ENCODE measurements at places on chromosomes 6 and 20.

DNA sequence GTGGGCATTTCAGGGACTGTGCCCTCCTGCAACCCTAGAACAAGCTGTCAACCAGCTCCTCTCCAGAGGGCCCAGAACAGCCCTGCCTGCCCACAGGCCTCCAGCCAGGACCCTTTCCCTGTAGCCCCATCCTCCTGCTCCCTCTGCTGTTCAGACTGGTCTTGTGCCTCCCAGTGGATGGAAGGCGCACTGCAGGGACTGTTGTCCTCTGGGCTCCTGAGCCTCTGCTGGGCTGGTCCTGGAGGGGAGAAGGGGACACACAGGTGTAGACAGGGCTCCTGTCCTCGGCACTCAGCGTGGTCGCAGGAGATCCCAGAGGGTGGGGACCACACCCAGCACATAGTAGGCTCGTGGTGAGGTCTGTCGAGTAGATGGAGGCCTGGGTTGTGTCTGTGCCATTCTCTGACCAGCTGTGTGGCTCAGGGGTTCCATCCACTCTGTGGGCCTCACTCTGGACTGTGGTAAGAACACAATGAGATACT is 11.5 kb downstream of the ITPR3 start:
- DNase-seq, result peak; percentile 59

GRCh38 chr20:10179574-10180298 is 38.9 kb upstream of the SNAP25 start:
- no peak for DNase-seq

- peak; percentile 12 for DNase-seq
Measured at GRCh38 chr6:108622641-108623298, 62.1 kb downstream of the FOXO3 start.

DNA sequence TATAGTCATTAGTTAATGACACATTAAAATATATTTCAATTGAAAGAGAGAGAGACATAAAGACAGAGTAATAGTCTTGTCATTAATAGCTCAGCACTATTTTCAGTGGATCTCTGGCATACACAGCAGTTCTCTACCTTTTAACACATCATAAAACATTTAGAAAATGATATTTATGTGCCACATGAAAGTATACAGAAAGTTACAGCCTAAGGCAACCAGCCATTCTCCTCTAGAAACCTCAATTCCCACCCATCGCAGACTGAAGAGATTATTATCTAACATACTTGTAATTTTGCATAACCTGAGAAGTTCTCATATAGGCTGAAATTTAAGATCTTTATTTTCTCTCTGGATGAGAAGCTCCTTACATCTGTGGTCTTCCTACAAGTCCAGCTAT is 58.7 kb upstream of the FAM83B start:
- no peak for DNase-seq

DNA sequence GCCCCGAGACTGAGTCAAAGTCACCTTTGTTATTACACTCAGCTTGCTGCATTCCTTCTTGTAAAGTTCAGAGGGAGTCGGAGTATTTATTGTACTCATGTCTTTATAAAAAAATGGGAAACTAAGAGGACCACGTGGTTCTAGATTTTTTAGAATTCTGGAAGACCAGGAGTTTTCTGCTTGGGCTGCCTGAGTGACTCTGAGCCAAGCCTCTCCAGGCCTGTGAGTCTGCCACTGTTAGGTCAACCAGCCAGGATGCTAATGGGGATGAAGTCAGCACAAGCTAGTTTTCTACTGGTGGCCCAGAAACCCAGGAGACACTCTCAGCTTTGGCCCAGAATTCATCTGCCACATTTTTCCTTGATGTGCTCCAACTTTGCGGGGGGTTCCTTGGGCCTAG is 453.5 kb upstream of the SULF2 start:
- DNase-seq, result no peak

DNA sequence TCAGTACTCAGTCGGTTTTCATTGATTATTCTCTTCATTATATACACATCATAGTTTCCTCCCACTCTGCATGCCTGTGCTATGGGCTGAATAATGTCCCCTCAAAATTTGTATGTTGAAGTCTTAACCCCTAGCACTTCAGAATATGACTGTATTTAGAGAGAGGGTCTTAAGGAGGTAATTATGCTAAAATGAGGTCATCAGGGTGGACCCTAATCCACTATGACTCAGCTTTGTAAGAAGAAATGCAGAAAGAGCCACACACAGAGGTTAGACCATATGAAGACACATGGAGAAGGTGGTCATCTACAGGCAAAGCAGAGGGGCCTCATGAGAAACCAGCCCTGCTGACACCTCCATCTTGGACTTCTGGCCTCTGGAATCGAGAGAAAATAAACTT is 15.8 kb downstream of the ABHD12 start:
- DNase-seq, result no peak

DNA sequence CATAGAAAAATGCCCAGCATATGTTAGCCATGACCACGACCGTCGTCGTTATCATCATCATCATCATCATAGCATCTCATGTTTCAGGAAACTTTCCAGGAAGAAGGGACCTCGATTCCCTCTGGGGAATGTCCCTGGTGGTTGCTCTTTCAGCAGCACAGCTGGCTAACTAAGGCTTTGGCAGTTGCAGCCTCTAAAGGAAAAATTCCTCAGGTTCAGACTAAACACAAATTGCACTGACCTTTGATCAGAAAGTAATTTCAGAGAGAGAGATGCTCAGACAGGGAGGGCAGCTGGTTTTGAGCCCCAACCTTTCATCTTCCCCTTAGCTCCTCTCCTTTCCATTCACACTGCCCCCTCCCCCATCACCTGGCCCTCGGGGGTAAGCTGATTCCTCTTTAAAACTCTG is 5.6 kb upstream of the CFB start:
- DNase-seq, result no peak

GRCh38 chr20:38023181-38024001 is 9.9 kb downstream of the TTI1 start:
- no peak for DNase-seq

DNA sequence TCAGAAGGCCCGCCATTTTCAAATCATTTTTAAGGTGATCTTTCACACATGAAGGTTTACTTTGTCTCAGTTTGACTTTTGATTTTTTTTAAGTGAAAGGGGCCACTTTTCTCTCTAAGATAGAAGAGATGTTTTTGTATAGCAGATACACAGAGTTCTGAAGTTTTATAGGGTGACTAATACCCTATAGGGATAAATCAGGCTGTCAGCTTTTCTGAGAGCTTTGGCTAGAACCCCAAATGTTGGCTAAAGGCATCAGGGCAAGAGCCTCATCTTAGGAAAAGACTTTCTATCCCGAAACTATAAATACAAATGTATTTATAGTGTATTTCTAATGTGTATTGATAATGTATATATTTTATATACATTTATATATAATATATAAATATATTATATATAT is 181.4 kb downstream of the TBX18 start:
- no peak for DNase-seq

GRCh38 chr6:15528870-15529269 is 134.0 kb downstream of the DTNBP1 start:
- no peak for DNase-seq

DNA sequence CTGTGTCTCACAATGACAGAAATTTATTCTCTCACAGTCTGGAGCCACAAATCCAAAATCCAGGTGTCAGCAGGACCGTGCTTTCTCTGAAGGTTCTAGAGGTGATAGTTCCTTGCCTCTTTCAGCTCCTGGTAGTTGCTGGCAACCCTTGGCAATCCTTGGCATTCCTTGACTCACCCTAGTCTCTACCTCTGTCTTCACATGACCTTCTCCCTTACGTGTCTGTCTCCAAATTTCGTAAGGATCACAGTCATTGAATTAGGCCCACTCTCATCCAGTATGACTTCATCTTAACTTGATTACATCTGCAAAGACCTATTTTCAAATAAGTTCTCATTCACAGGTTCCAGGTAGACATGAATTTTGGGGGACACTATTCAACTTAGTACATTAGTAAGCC is 143.1 kb downstream of the CEP57L1 start:
- DNase-seq, result no peak

GRCh38 chr6:115610696-115611095 is 450.0 kb downstream of the FRK start:
- no peak for DNase-seq

GRCh38 chr20:35192118-35192872 is 20.4 kb downstream of the PROCR start:
- no peak for DNase-seq

DNA sequence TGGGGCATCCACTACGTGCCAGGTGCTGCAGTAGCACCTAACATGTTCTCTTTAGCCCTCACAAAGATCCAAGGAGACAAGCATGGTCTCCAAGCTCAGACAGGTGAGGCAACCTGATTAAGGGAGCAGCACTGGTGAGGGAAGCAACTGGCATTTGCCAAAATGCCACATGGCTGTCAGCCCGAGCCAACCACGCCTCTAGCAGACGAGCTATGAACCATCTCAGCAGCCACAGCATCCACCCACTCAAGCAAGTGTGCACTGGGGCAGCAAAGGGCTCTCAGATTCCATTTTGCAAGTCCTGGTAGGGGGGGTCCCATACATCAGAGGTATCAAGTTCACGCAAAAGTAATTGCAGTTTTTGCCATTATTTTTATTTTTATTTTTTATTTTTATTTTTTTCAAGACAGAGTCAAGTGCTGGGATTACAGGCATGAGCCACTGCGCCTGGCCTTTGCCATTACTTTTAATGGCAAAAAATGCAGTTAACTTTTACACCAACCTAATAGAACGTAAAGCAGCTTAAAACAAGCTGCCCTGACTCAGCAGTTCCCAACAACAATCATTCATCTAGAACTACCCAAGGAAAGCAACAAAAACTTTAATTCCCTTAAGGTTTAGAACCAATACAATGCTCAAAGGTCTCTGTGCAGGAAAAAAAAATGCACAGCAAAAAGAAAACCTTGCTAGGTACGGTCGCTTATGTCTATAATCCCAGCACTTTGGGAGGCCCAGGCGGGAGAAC is 36.3 kb upstream of the SPDEF start:
- DNase-seq, result no peak

- no peak for DNase-seq
Measured at GRCh38 chr6:45626087-45626891, 248.6 kb upstream of the SUPT3H start.

DNA sequence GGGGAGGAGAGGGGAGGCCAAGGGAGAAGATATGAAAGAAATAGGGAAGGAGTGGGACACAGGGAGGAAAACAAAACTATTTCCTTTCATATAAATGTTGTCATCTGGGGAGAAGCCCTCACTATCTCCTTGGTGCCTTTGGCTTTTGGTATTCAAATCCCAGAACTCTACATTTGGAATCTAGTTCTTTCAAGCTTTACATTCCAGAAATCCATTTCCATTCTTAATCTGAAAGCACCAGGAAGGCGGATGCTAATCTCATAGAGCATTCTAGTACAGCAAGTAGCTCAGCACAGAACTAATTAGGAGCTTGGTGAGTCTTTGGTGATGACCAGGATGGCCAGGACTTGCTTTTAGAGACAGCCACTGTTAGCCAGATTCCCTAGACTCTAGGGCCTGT is 177.9 kb downstream of the KIF16B start:
- no peak for DNase-seq

DNA sequence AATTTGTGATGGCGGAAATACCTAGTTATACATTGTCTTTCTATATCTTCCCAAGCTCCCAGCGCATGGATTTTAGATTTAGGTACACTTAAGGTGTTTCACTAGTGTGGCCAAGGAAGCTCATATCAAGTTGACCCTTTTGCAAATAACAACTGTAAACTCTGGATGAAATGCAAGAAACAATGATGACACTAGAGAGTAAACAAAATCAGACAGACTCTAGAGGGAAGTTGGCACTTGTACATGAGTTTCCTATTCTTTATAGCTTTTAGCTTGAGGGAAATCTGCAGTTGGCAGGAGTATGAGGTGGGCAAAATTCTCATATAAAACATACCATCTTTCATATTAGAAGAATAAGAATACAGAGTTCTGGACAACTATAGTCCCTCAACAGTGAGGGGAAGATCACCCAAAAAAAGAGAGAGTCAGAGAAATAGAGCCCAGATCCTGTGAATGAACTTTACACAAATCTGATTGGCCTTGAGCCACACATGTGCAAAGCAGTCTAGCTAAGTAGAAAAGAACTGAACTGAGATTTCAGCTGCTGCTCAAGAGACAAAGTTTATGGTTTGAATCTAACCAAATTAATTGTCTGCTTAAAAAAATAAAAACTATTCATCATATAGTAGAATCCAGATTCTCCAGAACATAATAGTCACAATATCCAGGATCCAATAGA is 26.1 kb downstream of the TXLNB start:
- no peak for DNase-seq

DNA sequence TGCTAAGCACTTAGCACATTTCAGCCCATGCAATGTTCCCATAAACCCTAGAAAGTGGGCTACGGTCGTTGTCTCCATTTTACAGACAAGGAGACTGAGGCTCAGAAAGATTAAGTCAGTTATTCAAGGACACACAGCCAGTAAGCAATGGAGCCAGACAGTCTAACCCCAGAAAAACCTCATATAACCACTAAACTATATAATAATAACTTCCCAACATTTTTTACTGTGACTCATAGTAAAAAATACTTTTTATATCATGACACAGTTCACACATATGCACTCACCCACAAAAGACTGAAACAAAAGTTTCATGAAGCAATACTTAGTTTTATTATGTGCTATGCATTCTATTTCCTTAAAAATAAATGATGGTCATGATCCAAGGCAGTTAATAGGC is 66.2 kb upstream of the EYA2 start:
- DNase-seq, result no peak

DNA sequence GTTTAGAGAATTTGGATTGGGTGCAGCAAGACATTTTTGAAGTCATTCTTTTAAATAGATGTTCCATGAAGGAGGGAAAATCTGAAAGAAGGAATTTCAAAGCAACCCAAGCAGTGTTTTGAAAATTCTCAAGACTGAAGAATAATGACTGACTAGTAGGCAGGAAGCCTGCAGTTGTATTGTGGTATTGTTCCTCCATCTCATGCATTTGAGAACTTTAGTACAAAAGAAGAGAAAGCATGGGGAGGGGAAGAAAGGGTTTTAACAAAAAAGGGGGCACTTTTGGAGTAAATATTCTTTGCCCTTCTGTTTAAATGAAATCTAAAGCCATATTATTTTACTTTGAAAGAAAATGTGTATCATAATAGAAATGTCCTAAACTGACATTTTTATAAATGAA is 6.6 kb downstream of the NCOA3 start:
- DNase-seq, result peak; percentile 36

GRCh38 chr20:50789968-50790650 is 4.8 kb upstream of the BCAS4 start:
- DNase-seq, result no peak

DNA sequence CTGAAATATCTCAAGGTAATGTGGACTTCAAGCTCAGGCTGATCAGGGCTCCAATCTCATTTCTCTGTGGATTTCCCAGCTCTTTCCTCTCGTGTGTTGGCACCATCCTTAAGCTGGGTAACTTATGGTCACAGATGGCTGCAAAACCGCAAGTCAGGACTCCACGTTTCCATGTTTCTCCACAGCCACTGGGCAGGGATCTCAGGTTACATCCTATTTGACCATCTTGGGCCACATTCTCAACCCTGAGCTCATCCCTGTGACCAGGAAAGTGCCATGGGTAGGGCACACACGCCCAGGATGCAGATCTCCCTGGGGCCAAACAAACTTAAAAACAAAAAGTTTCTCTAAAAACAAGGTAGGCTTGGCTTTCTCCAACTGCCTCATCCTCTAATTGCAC is 15.4 kb downstream of the RPS6KA2 start:
- no peak for DNase-seq

- no peak for DNase-seq
Measured at GRCh38 chr6:80638213-80639055, 532.0 kb downstream of the BCKDHB start.
